Stimulated activated naive B cell treated with anti-CD40 and anti-IgM and Interleukin-4, amounts not matched to agents 10 μg/mL and 1 μg/mL and 100 μg/mL, for 72 hours (primary cell): ENCODE measurements at places on chromosomes 2 and 18.

GRCh38 chr2:120476141-120476540, 130.2 kb downstream of the INHBB start:
- DNase-seq: no peak

GRCh38 chr2:45625824-45626223, 14.8 kb upstream of the SRBD1 start:
- DNase-seq: no peak

- no peak for DNase-seq
Measured at GRCh38 chr18:35746826-35747339, 165.3 kb downstream of the GALNT1 start.

DNA sequence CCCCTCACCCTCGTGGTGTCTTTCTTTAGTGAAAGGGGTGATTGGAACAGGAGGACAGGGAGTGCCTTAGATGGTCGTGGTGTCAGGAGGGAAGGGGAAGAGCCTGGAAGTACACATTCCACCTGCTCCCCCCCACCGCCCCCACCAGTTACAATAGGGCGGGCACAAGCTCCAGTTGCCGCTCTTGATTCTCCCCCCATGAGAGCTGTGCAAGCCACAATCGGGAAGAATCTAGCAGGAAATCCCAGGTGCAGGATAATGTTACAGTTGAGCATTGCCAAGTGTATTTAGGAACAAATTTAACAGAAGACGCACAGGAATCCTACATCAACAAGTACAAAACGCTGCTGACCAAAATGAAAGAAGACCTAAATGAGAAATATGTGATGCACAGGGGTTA, 73.6 kb downstream of the ASAP2 start:
- no peak for DNase-seq

- no peak for DNase-seq
Measured at GRCh38 chr2:178419123-178419522, 31.9 kb downstream of the PRKRA start.

DNA sequence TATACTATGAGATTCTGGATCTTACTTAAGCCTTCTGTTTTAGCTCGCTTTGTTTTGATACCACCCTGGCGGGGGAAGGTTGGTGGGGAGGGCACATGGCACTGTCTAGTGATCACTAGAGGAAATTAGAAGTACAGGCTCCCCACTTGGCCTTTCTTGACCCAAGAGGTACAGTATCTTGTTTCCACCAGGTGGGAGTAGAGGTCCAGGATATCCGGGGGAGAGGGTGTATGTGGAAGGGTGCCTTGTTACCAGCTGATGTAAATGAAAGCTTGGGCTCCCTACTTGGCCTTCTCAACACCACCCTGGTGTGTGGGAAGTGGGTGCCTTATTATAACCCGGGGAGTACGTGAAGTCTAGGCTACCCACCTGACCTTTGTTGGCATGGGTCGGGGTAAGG, 7.5 kb downstream of the GALNT1 start:
- peak; percentile 43 for DNase-seq

GRCh38 chr2:134570676-134571075, 148.1 kb downstream of the TMEM163 start:
- DNase-seq: no peak

GRCh38 chr18:24656050-24656449, 195.6 kb downstream of the HRH4 start:
- DNase-seq: no peak

DNA sequence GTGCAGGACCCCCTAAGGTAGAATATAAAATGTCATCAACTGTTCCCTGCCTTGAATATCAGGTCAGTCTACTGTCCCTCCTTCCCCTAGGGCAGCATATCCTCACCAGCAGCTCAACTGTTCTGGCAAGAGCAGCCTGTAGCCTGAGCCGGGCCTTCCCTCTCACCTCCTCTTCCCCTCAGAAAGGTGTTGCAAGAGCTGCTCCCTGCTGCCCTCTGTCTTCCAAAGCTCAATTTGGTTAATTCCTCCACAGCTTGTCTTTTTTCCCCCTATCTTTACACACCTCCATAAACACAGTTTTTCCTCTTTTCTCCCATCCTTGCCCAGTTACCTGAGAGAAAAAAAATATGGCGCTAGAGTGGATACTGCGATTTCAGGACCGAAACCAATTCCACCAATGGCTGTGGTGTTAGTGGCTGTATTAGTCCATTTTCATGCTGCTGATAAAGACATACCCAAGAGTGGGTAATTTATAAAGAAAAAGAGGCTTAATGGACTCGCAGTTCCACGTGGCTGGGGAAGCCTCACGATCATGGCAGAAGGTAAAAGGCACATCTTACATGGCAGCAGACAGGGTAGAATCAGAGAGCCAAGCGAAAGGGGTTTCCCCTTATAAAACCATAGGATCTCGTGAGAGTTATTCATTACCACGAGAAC, 184.7 kb downstream of the MREG start:
- peak; percentile 8 for DNase-seq

DNA sequence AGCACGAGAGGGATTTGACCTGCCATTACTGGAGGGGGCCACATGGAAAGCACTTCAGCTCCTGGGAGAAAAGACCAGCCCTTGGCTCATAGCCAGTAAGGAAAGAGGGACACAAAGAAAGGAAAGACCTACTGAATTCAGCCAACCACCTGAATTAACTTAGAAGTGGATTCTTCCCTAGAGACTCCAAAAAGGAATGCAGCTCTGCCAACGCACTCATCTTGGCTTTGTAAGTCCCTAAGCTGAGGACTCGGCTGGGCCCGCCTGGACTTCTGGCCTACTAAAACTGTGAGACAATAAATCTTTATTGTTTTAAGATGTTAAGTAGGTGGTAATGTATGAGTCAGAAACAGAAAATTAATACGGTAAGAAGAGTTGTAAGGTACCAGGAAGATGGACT, 11.5 kb downstream of the ATF2 start:
- DNase-seq: no peak

GRCh38 chr2:95385570-95385984, 16.9 kb upstream of the FAHD2A start:
- no peak for DNase-seq

- DNase-seq: no peak
Measured at GRCh38 chr2:127641133-127641532, 4.8 kb upstream of the GPR17 start.

GRCh38 chr2:113083296-113083695, 15.5 kb downstream of the IL1F10 start:
- DNase-seq: no peak

GRCh38 chr2:119688616-119689015, 9.6 kb downstream of the TMEM177 start:
- DNase-seq: no peak

GRCh38 chr18:69935319-69936190, 12.1 kb downstream of the CD226 start:
- peak; percentile 64 for DNase-seq

- no peak for DNase-seq
Measured at GRCh38 chr2:240209493-240209892, 69.0 kb upstream of the OTOS start.

GRCh38 chr2:143816916-143817315, 687.7 kb downstream of the ARHGAP15 start:
- no peak for DNase-seq

GRCh38 chr2:211760103-211760502, 778.5 kb downstream of the ERBB4 start:
- no peak for DNase-seq

DNA sequence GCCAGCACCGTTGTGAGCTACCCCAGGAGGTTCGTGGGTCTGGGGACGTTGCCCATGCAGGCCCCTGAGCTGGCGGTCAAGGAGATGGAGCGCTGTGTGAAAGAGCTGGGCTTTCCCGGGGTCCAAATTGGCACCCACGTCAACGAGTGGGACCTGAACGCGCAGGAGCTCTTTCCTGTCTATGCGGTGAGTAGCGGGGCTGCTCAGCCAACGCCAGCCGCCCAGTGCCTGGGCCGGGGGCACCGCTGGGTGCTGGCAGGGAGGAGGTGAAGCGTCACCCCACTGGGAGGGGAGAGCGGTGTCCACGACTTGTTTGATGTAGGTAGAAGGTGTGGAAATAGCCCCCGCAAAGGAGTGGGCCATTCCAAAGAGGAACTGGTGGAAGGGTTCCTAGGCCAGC, 25.0 kb downstream of the ACMSD start:
- DNase-seq: no peak

GRCh38 chr18:40186677-40187076, 1768.4 kb upstream of the PIK3C3 start:
- no peak for DNase-seq

- no peak for DNase-seq
Measured at GRCh38 chr2:165462443-165462842, 7.1 kb upstream of the CSRNP3 start.

DNA sequence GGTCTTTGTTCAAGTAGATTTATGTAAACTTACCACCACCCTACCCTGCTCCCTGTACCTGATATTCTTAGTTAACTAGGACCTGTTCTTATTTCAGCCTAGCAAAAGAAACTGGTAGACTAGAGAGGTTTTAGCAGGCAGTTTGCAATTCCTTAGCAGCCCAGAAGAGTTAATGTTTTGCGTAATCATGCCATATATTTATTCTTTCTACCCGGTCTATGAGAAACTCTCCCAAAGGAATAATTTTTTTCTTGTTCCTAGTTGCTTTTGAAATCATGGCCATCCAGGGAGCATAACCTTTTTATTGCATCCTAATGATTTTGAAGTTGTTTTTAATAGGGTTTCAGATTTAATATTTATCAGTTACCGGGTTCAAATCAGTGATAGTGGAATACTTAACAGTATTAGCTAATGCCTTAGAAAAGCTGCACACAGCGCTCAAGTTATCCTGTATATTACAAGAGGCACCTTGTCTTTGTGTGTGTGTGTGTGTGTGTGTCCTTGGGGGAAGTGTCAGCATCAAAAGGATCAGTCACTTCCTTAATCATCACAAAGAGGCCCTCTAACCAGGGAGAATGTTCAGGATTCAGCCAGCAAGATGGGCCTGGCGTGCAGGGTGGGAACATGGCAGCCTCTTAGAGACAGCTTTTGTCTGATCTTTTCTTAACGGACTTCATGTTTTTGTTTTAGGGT, 52.9 kb downstream of the CABLES1 start:
- no peak for DNase-seq

- DNase-seq: no peak
Measured at GRCh38 chr2:185147361-185147760, 549.0 kb downstream of the ZNF804A start.

GRCh38 chr2:142220239-142220638, 89.4 kb upstream of the LRP1B start:
- DNase-seq: no peak

DNA sequence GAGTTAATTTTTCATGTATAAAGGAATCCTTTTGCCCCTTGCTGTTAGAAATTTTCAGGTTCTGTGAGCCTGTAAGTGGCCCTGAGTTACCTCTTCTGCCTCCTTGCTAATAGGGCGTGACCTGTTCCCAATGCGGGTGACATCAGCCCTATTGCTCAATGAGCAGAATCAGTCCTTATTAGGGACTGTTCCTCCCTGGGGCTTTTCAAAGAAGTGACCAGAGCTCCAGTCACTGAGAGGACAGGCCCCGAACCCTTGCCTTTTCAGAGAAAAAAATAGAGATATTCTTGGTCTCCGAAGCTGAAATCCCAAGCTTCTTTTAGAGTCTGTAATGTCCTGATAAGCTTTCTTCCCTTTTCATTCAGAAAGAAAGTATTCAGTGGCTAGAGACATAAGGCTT, 8.2 kb upstream of the APOB start:
- DNase-seq: no peak

GRCh38 chr2:48719480-48720177, 35.9 kb downstream of the LHCGR start:
- DNase-seq: no peak

DNA sequence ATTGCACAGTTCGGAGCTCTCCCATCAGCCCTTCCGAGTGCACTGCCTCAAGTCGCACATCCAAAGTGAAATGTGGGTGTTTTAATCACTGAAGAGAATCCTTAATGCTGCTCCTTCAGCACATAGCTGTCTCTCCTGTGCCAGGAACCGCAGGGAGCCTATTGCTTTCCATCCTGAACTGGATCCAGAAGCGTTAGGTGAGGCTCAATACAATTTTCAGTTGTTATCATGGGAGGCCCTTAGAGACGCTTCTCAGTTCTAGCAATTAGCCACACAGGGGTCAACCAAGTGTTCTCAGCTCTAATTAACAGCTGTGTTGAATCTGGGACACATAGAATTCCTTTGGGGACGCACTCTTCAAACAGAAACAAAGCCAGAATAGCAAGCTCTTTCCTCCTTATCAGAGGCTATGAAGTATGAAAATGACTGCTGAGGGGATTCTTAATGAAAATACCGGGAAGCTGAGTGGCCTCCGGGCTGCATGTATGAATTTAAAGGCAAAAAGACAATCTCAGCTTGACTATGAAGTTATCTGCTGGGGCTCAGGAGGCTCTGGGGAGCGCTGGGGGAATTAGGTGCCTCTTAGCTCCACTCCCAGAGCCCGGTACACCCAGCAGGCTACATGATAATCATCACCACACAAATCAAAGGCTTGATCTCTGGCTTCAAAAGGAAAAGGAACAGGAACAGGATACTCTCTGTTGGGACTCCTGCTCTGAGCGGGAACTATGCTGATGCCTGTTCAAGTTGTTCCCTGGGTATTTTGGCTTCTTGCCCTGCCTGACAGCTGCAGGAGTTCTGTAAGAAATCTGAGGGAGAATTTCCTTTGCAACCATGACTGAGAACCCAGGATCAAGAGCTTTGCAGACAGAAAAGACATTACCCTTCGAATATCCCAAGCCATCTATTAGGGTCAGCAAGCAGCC, 55.4 kb upstream of the NCOA1 start:
- DNase-seq: no peak

DNA sequence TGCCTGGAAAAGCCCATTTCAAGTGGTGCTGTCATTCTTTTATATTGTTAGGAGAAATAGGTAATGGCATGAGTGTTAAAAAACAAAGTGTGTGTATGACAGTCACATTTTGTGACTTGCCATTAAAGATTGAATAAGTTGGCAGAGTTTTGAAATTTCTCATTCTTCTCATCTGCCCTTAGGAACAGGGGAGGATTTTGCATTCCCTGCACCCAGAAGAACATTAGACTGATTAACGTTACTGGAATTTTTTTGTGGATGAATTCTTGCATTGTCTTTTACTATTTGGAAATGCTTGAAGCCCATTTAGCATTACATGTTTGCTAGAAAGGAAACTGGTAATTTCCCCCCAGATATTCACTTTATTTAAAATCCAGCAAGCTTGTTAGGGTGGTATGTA, 162.2 kb downstream of the BABAM2 start:
- no peak for DNase-seq

- no peak for DNase-seq
Measured at GRCh38 chr2:69807821-69808540, 21.5 kb upstream of the GMCL1 start.

DNA sequence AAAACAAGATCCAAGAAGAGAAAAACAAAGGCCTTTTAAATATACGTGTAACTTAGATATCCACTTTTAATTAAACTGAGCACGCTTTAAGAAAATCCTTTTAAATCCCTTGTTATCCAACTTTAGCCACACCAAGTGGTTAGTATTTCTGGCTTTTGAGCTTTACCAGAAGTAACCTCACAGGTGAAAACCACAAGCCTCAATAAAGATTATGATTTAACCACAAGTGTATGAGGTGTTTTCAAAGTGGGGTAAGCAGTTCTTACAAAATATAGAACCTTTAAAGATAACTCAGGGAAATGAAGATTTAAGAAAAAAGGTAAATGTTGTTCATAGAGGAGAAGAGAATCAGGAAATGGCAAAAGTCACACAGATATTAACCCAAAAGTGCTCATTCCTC, 58.4 kb upstream of the CDCA7 start:
- no peak for DNase-seq
